Stimulated activated CD4-positive, alpha-beta T cell treated with anti-CD3 and anti-CD28 coated beads, TNF-alpha, amount 100 ng/mL, for 4 hours (primary cell): ENCODE measurements at places on chromosomes 16 and 17.

DNA sequence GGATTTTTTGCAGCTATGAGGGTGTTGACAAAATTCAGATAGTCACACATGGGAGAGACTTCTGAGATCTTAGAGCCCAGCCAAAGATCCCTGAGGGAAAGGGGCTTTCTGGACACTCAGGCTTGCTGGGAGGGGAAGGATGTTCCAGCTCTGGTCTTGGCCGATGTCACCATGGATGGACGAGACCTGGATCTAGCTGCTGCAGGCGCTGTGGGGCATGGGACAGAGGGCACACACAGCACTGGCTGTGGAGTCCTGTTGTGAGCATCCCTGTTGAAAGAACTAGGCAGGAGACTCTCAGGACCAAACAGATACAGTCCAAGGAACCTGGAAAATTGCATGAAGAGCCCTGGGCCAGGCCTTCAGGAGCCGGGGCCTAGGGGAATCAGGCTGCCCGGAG, 80.1 kb upstream of the SDK2 start:
- DNase-seq, result no peak

- no peak for DNase-seq
These were observed 5.0 kb downstream of the JUP start for GRCh38 chr17:41781404-41782110.

GRCh38 chr16:25959221-25959620, 267.5 kb downstream of the HS3ST4 start:
- DNase-seq, result no peak

DNA sequence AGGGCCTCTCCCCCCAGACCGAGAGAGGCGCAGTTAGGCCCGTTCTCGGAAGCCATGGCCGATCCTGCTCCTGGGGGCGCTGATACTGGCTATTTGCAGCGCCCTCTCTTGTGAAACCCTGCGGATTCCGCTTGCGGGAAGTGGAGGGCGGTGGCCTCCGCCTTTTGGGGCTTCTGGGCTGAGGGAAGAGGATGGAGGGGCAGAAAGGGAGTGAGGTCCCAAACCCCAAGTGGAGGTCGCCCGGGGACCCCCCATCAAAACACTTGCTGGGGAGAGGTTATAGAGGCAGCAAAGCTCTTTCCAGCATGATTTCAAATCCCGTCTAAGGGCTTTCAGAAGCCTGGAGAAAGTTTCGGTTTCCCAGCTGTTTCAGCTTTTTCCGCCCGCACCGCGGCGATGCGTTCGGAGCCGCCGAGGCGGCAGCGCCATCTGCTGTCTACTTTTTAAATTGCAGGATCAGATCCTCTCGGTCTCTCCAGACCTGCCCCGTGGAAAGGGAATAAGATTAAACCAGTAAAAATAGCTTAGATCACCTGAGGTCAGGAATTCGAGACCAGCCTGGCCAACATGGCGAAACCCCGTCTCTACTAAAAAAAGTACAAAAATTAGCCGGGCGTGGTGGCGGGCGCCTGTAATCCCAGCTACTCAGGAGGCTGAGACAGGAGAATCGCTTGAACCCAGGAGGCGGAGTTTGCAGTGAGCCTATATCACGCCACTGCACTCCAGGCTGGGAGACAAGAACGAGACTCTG, 15.8 kb downstream of the SNX20 start:
- DNase-seq, result peak; percentile 79

GRCh38 chr17:79049821-79050220, 24.8 kb upstream of the ENGASE start:
- no peak for DNase-seq

DNA sequence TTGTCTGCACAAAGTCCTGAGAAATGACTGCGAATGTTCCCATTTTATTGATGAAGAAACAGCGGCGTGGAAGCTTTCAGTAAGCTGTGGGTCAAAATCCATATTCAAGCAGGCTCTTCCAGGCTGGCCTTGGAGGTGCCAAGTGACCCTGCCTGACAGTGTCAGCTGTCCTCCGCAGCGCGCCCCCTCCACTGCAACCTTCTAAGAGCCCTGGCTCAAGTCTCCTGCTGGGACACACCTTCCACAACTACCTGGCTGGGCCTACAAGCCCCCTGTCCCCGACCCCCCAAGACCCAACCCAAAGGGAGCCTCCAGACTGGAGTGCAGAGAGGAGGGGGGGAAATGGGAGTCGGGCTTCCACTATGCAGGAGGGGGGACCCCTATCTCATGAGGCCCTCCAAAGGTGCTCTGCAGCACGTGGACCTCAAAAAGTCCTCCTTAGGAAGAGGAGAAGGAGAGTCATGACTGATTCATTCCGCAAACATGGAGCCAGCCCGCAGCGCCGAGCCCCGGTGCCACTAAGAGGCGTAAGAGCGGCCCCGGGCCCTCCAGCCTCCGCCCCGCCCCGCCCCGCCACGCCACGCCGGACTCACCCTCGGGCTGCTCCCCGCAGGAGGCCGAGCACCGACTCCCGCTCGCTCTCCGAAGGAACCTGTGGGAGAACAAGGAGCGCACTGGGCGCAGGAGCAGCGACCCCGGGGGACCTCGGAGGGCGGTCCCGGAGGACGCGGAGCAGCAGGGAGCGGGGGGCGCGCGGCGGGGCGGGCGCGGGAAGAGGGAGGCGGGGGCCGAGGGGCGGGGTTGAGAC, 574 bp downstream of the MPP3 start:
- no peak for DNase-seq

- no peak for DNase-seq
These were observed 9.2 kb downstream of the CHD3 start for GRCh38 chr17:7897773-7898172.

DNA sequence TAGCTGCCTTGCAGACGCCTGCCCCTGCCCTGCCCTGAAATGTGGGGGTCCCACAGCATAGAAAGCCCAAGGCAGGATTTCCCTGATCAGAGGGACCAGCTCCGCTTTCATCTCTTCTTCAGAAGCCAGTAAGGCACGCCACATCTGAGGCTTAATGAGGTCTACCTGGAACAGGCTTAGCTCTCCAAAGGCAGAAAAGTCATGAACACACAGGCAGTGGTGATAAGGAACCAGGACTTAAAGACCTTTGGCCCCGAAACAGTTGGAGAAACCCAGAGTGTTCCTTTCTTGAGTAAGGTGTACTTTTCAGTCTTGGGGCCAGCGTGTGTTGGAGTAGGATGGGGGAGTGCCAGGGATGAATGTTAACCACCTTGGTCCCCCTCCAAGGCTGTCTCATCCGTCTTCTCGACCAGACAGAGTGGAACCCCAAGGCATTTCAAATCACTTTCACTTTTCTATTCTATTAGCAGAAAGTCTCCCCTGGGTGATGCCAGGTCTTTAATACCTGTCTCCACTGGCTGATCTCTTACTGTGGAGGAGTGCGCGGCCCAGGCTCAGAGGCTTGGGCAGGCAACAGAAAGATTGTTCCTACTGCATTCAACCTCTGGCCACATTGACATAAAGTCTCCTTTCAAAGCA, 43.9 kb downstream of the TMEM186 start:
- no peak for DNase-seq

DNA sequence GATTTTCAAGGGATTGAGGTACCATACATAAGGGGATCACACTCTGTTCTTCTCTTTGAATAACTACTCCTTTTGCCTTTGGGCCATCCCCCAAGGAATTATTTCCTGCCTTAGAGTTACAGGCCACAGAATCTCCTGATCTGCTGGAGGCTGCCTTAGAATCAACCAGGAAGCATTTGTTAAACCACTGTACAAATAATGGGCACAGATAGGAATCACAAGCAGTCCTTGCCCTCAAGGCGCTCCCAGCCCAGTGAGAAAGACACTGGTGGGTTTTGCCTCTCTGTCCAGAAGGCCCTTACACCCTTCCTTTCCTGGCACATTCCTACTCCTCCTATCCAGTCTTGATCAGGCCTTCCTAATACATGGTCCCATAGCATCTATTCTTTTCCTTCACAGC, 45.9 kb downstream of the MRTFB start:
- DNase-seq, result no peak

GRCh38 chr16:70572050-70572925, 48.7 kb downstream of the SF3B3 start:
- no peak for DNase-seq

DNA sequence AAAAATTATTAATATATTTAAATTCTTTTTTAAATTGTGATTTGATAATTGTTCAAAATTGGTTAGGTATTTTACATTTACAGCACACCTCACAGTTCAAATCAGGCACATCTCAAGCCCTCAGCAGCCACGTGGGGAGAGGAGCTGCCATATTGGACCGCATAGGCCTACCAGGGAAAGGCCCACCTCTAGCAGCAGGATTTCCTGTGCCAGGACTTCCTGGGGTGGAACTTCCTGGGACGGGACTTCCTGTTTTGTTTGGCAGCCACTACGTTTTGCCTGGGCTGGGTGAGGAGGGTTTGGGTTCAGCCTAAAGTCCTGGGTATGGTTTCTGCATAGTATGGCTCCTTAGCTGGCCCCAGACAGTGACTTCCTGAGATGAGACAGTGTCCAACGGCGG, 298.5 kb upstream of the FOXF1 start:
- DNase-seq, result no peak

- no peak for DNase-seq
These were observed 107.8 kb downstream of the CLEC16A start for GRCh38 chr16:11051879-11052808.

DNA sequence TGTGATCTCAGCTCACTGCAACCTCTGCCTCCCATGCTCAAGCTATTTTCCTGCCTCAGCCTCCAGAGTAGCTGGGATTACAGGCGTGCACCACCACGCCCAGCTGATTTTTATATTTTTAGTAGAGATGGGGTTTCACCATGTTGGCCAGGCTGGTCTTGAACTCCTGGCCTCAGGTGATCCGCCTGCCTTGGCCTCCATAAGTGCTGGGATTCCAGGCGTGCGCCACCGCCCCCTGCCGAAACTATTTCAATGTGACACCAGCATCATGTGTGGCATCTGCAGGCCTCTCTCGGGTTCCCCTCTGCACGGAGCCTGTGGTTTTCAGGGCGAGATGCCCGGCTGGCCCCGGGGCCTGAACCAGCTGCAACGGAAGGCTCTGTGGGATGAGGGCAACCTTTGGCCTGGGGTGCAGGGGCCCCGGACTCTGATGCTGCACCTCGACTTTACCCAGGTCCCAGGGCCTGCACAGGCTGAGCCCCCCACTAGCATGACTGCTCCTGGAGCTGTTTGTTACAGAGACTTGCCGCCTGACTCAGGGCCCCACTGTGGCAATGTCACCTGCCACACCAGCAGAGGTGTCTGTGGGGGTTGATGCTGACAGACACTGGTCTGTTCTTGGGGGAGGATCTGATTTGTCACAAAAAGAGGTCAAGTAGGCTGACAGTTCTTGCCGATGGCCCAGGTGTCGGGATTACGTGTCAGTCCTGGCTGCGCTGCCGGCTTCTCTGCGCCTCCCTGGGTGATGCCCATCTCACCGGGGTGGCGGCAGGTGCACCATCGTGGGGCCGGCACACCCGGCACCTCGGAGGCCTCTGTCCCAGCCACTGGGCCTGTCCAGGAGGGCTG, 8.6 kb upstream of the TEX19 start:
- DNase-seq, result no peak

GRCh38 chr17:29929006-29929532, 959 bp downstream of the SSH2 start:
- DNase-seq, result no peak

- DNase-seq, result no peak
These were observed 93.5 kb downstream of the WWP2 start for GRCh38 chr16:69855592-69855991.

- no peak for DNase-seq
These were observed 23.7 kb downstream of the CLEC3A start for GRCh38 chr16:78045865-78046581.

GRCh38 chr16:23941963-23942564, 106.3 kb downstream of the PRKCB start:
- no peak for DNase-seq

GRCh38 chr16:5018793-5019192, 14.9 kb downstream of the NAGPA start:
- no peak for DNase-seq

- no peak for DNase-seq
These were observed 561.9 kb upstream of the SOX9 start for GRCh38 chr17:71558901-71559300.

GRCh38 chr16:10950393-10950792, 6.0 kb downstream of the CLEC16A start:
- no peak for DNase-seq

DNA sequence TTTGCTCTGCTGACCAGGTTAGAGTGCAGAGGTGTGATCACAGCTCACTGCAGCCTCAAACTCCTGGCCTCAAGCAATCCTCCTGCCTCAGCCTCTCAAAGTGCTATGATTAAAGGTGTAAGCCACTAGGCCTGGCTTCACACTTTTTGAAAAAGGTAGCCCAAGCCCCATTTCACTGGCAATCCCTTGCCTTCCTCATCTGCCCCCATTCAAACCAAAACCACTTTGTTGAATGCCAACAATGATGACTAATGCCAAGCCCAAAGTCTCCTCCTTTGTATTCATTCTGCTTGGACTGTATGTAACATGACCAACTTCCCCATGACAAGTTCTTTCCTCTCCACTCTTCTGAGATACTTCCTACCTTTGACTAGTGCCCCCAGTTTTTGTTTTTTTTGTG, 33.1 kb downstream of the N4BP1 start:
- no peak for DNase-seq

DNA sequence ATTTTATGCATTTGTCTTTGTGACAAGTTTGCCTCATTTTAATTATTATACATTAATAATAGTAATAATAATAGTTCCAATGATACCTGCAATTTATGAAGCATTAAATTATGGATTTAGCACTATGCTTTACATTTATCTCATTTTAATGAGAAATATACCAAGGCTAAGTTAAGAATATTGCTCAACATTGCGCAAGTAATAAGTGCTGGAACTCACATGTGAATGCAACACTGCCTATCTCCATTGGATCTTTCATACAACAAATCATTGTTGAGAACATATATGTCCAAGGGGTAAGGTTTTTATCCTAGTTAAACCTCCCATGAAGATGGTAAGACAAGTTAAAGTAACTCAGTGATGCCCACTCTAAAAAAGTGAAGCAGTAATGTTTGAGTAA, 703.7 kb upstream of the SOX9 start:
- DNase-seq, result no peak

DNA sequence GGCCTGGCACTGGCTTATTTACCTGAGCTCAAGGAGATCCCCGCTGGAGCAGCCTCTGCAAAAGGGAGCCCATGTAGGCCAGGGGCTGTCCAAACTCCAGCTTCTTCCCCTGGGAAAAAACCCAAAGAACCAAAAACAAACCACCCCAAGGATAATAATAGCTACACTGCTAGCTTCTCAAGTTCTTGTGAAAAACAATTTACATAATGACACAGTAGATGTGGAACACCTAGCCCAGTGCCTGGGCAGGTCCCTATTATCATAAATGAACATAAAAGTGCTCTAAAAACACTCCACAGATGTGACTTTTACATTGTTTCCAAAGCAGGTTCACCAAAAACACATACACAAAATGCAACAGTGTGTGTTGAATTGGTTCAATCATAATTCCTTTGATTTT, 27.3 kb downstream of the CENPV start:
- DNase-seq, result no peak

DNA sequence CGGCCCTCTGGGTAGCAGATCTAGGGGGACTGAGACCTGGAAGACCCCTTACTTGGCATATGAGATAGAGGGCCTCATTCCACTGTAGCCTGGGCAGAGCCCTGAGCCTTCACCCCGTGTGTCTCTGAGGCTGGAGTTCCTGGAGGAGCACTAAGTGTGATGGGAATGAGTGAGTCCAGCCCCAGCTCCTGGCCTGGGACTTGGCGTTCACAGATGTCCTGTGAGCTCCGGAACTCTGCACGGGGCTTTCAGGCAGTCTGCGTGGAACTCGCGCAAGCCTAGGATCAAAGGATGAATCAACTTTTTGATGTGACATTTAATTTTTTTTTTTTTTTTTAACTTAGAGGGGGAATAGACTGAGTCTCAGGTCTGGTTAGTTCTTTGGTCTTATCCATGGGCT, 1.8 kb downstream of the NKD1 start:
- no peak for DNase-seq

GRCh38 chr16:67241008-67241900, 6.0 kb downstream of the FHOD1 start:
- no peak for DNase-seq
